RPMI8226 (cell line): ENCODE measurements at places on chromosomes 3 and 15.

- no peak for DNase-seq
Measured at GRCh38 chr15:63998489-63998888, 47.8 kb downstream of the DAPK2 start.

DNA sequence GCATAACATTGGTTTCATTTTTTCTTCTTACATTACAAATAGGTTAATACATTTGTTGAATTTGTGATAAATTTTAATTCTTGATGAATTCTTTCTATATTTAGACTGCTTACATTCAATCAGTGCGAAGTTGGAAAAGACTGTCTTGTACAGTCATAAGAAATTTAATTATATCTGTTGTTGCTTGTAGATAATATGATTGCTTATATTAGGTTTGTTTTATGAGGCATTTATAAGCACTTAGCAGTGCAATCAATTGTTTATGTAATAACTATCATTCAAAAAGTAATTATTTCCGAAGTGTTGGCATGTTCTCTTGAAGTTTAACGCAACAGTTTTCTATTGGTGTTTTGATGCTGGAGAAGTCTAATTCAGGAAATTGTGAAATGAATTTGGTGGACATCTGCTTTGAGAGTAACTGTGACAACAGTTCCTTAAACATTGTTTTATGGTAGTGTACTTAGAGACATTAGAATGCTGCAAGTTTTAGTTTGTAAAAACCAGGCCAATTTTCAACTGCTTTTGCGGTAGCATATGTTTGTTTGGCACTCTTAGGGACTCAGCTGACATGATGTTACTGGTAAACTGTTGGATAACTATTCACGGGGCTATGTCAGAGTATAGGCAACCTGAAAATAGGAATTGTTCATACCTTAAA, 99.7 kb downstream of the NAALADL2 start:
- no peak for DNase-seq

GRCh38 chr3:158057666-158058065, 48.6 kb downstream of the SHOX2 start:
- DNase-seq: no peak

- DNase-seq: no peak
Measured at GRCh38 chr3:159499031-159499793, 489.4 kb upstream of the IL12A start.

GRCh38 chr15:40335938-40336743, 4.6 kb downstream of the CCDC9B start:
- no peak for DNase-seq

- DNase-seq: no peak
Measured at GRCh38 chr15:70597056-70597603, 166.2 kb downstream of the UACA start.

DNA sequence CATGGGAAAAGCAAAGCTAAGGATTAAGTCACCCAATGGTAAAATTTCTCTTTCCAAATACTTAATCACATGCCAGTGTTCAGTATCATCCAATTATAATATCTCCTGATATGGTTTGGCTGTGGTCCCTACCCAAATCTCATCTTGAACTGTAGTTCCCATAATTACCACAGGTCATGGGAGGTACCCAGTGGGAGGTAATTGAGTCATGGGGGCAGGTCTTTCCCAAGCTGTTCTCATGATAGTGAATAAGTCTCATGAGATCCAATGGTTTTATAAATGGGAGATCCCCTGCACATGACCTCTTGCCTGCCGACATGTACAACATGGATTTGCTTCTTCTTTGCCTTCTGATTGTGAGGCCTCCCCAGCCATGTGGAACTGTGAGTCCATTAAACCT, 26.1 kb upstream of the NMB start:
- DNase-seq: no peak

- DNase-seq: no peak
Measured at GRCh38 chr3:143612541-143612940, 235.7 kb downstream of the SLC9A9 start.

DNA sequence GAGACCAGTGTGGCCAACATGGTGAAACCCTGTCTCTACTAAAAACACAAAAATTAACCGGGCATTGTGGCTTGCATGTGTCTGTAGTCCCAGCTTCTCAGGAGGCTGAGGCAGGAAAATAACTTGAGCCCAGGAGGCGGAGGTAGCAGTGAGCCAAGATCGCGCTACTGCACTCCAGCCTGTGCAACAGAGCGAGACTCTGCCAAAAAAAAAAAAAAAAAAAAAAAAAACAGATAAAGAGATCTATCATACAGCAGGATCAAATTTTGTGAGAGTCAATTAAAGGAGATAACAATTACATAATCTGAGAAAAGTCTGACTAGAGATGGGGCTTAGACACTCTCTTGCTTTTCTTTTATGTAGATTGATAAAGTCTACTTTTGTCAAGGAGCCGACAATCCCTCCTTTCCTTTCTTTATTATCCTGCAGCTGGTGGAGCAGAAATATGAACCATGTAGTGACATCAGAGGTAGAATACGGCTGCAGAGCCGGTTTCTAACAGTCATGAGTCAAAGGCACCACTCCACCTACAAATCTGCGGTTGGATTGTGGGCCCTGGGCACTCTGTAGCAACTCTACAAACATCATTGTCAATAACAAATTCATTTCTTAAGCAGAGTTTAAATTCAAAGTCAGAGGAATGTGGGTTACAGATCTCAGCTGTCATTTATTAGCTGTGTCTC, 9.0 kb downstream of the C2CD4A start:
- DNase-seq: no peak

- DNase-seq: no peak
Measured at GRCh38 chr3:43978708-43979107, 263.0 kb upstream of the TOPAZ1 start.
